ENCODE measurements at places on chromosomes 5 and 9.
A peak's percentile ranks its signal among the peaks of the same experiment; 100 is the strongest.

GRCh38 chr9:134606951-134607731 lies 34.5 kb upstream of the COL5A1 start:
- no peak for DNase-seq

DNA sequence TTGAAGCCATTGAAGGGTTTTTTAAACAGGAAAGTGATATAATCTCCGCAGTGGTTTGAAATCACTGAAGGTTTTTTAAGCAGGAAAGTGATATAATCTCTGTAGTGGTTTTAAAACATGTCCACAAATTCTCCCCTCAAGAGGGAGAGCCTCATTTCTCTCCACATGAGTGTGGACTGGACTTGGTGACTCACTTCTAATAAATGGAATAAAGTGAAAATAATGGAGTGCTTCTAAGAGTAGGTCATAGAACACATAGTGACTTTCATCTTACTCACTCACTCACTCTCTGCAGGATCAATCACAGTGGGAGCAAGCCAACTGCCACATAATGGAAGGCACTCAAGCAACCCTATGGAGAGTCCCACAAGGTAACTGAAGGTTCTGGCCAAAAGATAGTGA lies 12.0 kb downstream of the CTNNAL1 start:
- DNase-seq, result no peak

DNA sequence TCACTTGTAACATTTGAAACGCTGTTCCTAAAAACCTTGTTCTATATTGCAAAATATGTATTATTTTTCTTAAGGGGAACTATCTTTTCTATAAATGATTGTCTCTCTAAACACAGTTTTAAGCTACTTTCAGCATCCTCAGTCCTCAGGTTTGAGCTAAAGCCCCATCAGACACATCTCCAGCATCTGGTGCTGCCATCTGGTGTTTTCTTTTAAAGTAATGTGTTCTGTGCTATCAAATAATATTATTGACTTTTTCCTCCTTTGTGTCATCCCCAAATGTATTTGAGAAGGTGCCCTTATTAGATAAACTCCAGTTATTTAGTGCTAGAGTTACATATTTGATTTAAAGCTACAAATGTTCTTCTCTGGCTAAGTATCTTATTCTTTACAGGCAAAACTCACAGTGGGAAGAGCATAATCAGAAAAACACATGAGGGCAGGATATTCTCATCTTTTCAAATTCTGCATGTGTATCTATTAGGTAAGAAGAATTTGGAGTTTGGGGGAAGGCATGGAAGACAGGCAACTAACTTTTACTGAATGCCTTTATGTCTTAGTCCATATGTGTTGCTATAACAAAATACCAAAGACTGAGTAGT lies 27.5 kb downstream of the ZNF474 start:
- DNase-seq, result no peak

GRCh38 chr5:137834498-137835049 lies 33.1 kb upstream of the MYOT start:
- DNase-seq, result no peak

GRCh38 chr9:125650271-125650737 lies 56.7 kb downstream of the MAPKAP1 start:
- DNase-seq, result no peak

GRCh38 chr9:106358331-106358730 lies 504.6 kb upstream of the ZNF462 start:
- DNase-seq, result no peak

GRCh38 chr5:9419794-9420193 lies 126.1 kb downstream of the SEMA5A start:
- DNase-seq, result no peak

- no peak for DNase-seq
Observed at GRCh38 chr5:163730206-163730756, 224.9 kb downstream of the MAT2B start.

DNA sequence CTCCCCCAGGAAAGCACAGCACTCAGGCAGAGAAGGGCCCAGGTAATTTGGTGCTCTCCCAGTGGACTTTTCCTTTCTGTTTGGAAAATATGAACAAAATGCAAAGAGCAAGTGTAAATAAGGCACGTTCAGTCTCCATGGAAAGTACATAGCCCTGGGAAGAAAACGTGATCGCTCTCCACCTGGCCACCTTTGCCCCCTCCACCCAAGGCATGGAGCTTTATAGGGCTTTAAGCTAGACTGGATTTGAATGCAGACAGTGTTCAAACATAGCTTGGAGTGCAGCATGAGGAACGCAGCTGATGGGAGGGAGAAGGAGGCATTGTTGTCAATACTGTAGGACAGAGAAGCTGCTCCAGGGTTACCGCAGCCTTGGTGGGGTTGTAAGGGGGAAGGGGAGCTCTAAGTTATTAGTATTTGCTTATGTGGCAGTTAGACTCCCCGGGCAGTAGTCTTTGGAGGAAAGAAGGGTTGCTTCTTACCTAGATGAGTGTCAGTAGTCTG lies 500.2 kb downstream of the SPOCK1 start:
- DNase-seq, result no peak

GRCh38 chr5:44646016-44646415 lies 162.7 kb upstream of the MRPS30 start:
- no peak for DNase-seq

DNA sequence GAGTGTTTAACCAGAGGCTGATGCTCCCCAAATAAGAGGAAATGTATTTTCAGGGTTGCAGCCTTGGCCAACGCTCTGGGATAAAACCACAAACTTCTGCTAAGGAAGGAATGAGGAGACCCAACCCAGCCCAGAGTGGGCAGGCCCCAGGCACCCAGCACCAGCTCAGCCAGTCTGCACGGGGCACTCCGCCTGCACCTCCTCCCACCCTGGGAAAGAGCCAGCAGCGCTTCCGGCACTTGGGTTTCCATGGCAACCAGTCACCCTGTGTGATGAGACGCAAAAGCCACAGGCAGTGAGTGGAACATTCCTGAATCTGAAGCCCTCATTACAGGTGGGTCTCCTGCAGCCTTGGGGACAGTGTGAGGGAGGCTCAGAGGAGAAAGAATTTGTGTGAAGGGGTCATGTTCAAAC lies 85.2 kb upstream of the ZBTB43 start:
- DNase-seq, result peak; percentile 75

- DNase-seq, result no peak
Observed at GRCh38 chr5:150556106-150556505, 48.2 kb downstream of the NDST1 start.
